ENCODE measurements at places on chromosomes 16 and 17.

DNA sequence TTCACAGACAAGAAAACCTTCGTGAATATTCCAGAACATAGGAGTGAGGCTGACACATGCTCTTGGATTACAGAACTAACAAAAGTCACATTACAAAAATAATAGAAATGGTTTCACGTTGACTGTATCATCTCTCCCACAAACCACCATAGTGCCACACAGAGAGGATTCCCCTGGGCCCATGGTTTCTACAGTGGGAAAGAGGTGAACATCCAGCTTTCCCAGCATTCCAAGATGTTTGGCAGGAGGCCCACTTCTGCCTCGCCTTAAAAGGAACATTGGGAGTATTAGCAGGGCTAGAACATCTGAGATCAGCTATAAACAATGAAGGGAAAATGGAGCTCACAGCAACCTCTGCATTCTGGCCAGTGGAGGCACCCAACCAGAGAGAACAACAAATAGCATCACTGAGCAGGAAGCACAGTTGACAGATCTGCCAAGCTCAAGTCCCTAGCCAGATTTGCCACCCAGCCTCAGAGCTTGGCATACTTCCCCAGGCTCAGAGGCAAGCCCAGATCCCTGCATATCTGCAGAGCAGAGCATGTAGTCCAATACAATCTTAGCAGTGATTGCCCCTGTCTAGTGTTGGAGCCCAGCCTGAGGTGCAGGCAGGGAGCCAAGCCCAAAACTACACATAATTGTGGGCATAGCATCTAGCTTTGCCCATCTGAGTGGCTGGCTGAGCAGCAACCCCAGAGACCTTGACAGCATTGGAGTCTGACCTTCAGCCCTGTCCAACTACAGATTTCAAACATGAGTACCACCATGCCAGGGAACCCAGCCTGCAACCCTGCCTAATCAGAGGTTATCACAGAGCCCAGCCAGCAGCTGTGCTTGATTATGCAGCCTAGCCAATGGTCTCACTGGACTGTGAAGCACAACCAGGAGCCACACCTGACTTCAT, 260.4 kb downstream of the CEP112 start:
- no peak for DNase-seq

DNA sequence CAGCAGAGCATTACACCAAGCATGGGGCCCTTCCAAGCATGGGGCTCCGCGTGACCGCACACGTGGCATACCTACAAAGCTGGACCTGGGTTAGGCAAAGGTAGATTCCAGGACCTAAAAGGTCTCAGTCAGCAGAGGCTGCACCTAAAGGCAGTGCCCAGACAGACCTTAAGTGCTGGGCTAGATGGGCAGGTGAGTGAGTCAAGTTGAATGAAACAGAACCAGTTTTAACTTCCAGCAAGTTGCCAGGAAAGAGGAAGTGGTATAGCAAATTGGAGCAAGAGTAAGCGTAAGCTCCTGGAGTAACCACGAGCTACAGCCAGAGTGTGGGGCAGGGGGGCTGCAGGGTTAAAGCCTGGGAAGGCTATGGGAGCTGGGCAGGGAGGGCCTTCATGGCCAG, 49.5 kb downstream of the SRCIN1 start:
- no peak for DNase-seq

DNA sequence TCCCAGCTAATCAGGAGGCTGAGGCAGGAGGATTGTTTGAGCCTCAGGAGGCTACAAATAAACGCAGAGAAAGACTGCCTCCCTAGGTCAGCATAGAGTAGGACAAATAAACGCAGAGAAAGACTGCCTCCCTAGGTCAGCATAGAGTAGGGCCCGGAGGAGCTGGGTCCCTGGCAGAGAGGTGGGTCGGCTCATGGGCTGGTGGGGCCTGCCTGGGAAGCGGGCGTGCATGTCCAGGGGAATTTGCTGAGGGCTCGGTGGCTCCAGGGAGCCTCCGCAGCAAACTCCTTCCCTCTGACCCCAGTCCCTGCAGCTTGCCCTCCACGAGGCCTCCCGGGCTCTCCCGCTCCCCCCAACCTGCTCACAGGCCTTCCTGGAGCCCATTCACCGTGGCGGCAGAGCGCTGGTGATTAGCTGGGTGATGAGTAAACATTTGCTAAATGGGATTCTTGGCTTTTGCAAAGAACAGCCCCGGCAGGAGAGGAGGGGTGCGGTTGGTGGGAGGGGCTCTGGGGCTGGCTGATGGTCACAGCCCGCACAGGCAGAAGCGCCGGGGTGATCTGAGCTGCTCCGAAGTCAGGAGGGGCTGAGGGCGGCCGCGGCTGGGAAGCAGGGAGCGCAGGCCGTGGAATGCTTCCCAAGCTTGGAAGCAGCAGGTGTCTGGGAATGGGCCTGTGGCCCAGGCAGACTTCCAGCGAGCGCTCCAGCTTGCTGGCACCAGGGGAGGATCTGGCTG, 93.1 kb downstream of the RTN4RL1 start:
- no peak for DNase-seq

DNA sequence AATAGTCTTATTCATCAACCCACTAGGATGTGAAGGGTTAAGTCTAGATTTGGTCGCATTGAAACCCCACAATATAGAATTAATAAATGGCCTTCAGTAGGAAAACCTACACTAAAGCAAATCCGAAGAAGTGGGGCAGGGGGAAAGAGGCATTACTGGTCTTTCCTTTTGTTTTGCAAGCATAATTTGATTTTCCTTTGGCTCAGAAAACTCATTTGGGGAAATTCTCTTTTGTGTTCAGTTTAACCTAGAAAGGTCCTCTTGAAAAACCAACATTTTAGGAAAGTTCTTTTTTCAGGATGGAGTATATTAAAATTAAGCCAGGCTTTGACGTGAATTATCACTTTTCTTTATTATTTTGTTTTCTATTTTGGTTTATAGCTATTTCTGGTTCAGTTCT, 31.7 kb downstream of the ERCC4 start:
- no peak for DNase-seq

GRCh38 chr16:28984091-28984490, 761 bp upstream of the LAT start:
- no peak for DNase-seq

DNA sequence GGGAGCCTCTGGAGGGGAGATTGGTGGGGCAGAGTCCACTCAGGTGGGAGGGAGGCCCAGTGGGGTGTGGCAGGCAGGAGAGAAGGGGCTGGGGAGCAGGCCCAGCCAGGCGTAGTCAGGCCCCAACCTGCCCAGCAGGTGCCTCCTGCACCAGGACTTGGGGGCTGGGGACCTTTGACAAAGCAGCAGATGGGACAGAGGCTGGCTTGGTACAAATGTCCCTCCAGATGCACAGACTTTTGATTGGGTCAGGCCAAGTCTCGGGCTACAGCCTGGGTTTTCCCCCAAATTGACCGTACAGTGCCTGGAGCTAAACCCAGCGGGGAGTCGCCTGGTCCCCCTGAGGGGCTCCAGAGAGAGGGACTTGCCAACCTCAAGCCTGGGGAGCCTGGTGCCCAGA, 411 bp downstream of the GGT6 start:
- no peak for DNase-seq

DNA sequence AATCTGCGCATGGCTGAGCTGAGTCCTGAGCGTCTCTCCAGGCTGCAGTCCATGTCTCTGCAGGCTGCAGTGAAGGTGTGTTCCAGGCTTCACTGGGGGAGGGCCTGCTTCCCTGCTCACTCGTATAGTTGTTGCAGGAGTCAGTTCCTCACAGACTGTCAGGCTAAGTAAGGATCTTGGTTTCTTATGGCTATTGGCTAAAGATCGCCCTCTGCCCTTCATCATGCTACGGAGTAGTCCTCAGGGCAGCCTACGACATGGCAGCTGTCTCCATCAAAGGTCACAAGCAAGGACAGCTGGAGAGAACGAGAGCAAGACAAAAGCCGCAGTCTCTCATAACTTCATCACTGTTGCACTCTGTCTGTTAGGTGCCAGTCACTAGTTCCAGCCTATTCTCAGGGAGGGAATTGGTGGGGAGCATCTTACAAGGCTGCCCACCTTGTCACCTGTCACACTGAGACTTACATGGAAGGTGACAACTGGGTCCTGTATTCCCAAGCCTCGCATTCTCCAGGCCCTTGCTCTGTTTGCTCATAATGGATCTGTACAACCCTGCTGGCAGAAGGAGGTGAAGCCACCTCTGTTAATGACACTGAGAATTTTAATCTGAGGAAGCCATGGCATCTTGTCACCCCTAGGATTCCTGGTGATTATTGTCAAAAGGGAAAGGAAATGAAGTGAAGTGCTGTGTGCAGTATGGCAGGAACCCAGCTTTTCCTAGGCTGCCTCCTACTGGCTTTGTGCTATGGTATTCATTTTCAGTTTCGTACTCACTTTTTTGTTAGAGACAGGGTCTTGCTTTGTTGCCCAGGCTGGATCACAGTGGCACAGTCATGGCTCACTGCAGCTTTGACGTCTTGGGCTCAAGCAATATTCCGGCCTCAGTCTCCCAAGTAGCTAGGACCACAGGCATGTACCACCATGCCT, 43.4 kb downstream of the MFSD11 start:
- DNase-seq = no peak

GRCh38 chr16:69306031-69306430, 5.1 kb upstream of the VPS4A start:
- DNase-seq = no peak

- DNase-seq = no peak
Measured at GRCh38 chr17:82698974-82699442, 510 bp upstream of the RAB40B start.

GRCh38 chr17:32593003-32593402, 106.2 kb downstream of the CDK5R1 start:
- DNase-seq = no peak

GRCh38 chr17:59963738-59964481, 630 bp downstream of the RNFT1 start:
- DNase-seq = no peak

- DNase-seq = no peak
Measured at GRCh38 chr17:42975265-42975664, 4.6 kb downstream of the PTGES3L start.

GRCh38 chr17:17147821-17148220, 58.3 kb downstream of the PLD6 start:
- DNase-seq = no peak

DNA sequence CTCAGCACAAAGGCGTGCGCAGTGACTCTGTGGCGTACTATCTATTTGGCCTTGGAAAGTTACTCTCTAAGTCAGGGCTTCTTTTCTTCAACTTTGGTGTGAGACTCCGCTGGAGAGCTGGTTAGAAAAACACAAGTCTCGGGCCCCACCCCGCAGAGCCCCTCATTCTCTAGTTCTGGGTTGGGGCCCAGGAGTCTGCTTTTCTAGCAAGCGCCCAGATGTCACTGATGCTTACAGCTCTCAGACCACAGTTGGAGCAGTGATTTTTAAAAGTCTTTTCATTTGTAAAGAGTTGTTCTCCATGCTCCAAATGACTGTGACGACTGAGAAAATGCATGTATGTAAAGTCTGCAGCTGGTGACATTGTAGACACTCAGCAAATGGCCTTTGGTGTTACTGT, 582.3 kb downstream of the WWOX start:
- DNase-seq = no peak

DNA sequence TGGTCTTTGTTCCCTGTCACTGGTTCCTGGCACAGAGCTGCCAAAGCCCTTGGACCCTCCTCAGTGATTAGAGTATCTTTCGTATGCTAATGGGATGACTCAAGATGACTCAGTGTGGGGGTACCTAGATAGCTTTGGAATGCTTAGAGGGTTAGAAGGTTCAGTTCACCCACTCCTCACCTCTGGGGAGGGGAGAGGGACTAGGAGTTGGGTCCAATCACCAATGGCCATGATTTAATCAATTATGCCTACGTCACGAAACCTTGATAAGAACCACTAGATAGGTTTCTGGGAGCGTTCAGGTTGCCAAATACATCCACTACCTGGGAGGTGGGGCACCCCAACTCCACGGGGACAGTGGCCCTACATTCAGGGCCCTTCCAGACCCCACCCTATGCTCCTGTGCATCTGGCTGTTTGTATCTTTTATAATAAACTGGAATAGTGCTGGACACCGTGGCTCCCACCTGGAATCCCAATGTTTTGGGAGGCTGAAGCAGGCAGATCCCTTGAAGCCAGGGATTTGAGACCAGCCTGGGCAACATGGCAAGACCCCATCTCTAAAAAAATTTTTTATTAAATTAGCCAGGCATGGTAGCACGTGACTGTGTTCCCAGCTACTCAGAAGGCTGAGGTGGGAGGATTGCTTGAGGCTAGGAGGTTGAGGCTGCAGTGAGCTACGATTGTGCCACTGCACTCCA, 29.2 kb upstream of the LITAF start:
- no peak for DNase-seq

GRCh38 chr16:82655072-82655714, 28.4 kb downstream of the CDH13 start:
- no peak for DNase-seq

Data from memory B cell (primary cell).